ENCODE measurements at places on chromosomes 3 and 15.
A peak's percentile ranks its signal among the peaks of the same experiment; 100 is the strongest.

DNA sequence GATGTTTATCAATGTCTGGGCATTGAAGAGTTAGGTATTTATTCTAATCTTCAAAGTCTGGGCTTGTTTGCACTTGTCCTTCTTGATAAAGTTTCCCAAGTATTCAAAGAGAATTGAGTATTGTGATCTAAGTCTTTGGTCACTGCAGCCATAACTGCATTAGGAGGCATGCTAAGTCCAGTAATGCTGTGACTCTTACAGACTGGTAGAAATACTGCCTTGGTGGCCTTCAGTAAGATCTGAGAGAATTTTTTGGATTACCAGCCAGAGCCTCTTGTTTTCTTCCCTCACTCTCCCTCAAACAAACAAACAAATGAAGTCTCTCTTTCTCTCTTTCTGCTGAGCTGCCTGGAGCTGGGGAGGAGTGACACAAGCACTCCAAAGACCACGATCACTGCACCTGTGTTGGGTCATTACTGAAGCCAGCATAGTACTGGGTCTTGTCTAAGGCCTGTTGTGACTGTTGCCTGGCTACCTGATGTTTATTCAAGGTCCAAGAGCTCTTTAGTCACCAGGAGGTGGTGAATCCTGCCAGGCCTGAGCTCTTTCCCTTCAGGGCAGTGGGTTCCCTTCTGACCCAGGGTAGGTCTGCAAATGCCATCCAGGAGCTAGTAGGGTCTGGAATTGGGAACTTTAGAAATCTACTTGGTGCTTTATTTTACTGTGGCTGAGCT, 14.8 kb upstream of the RBP2 start:
- DNase-seq = peak; percentile 97

DNA sequence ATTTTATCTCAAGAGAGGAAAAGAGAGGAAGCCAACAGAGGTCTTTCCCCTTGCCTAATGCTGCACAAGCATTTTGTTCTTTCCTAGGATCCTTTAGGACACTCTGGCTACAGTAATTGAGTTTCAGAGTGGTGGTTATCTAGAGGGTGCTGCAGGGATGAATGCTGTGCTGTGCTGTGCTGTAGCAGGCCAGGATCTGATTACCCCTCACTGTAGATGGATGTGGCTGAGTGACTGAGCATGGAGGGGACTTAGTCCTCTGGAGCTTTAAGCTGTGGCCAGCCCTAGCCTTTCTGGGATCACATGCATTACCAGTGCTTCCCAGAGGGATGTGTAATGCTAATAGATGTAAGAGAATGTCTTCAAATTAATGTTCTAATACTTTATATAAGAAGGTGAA, 94.8 kb downstream of the SLC9A9 start:
- no peak for DNase-seq

GRCh38 chr3:190072856-190073255, 47.8 kb downstream of the P3H2 start:
- DNase-seq = no peak

DNA sequence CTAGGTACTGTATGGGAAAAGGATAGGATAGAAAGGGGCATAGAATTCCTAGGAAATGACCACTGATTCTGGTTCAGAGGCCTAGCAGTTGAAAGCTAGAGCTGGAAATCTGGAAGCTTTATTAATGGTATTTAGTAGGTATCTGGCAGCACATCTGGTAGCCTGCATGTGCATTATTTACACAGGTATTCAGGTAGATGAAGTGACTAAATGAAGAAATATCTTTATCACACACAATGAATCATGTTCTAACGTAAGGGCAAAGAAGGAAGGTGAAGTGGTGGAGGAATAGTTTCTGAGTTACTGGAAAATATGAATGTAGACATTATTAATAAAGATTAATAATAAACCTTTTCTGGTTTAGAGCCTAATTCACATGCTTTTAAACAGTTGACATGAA, 119.9 kb downstream of the MBNL1 start:
- no peak for DNase-seq

GRCh38 chr15:85570336-85570735, 189.9 kb downstream of the AKAP13 start:
- DNase-seq = no peak

GRCh38 chr15:47820057-47820746, 102.9 kb downstream of the SEMA6D start:
- peak; percentile 56 for DNase-seq

GRCh38 chr15:35289024-35289617, 204.0 kb upstream of the NANOGP8 start:
- DNase-seq = peak; percentile 65

DNA sequence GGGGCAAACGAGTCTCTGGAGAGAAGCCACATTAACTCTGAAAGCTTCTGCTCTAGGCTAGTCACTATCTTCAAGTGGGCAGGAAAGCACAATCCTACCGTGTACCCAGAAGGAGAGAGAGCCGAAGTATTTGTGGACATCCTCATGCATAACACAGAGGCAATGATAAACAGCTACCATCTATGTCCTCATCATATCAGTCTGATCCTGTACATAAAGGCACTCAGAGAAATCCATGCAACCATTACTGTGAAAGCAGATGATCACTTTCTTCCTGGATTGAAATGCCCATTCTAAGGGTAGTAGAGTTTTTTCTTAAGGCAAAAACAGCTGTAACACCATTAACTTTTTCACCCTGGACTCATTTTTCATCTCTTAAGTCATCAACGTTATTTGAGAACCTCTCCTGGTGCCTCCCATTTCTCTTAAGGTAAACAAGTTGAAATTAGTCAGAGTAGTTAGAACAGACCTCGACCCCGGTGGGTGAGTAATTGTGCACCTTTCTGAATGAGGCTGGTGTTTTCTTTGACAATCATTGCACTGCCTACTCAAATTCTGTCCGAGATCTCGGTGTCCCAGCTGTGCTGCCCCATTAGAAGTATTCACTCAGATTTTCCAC, 327.4 kb downstream of the SHQ1 start:
- DNase-seq = peak; percentile 2

DNA sequence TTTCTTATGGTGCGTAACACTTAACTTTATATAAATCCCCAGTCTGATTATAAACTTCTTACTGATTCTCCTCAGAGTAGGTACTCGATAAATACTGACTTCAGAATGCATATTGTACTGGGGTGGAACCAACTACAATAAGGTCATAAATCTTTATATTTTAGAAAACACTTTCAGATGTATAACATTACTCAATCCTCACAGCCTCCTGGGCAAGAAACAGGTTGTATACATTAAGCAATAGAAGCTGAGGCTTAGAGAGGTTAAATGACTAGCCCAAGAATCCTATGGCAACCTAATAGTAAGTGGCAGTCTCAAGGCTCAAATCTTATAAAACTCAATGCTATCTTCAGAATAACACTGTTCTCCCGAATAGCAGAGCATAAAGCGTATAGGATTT, 9.1 kb downstream of the VPS13C start:
- no peak for DNase-seq

GRCh38 chr3:33807191-33807590, 8.8 kb downstream of the PDCD6IP start:
- DNase-seq = peak; percentile 9

DNA sequence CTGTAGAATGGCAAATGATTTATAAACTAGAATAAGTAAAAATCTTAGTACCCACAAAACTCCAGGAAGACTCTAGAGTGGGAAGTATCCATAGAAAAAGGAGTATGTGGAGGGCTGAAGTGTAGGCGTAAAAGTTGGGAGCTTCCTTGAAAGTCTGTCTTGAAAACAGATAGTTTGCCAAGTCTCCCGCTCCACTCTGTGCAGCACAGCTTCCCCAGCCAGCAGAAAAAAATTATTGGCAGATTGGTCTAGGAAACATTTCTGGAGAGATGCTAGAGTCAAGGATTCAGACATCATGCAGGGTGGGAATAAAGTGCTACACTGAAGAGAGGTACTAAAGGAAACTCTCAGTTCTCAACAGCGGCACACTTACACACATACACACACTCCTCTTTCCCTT, 53.4 kb upstream of the CD200R1L start:
- no peak for DNase-seq

DNA sequence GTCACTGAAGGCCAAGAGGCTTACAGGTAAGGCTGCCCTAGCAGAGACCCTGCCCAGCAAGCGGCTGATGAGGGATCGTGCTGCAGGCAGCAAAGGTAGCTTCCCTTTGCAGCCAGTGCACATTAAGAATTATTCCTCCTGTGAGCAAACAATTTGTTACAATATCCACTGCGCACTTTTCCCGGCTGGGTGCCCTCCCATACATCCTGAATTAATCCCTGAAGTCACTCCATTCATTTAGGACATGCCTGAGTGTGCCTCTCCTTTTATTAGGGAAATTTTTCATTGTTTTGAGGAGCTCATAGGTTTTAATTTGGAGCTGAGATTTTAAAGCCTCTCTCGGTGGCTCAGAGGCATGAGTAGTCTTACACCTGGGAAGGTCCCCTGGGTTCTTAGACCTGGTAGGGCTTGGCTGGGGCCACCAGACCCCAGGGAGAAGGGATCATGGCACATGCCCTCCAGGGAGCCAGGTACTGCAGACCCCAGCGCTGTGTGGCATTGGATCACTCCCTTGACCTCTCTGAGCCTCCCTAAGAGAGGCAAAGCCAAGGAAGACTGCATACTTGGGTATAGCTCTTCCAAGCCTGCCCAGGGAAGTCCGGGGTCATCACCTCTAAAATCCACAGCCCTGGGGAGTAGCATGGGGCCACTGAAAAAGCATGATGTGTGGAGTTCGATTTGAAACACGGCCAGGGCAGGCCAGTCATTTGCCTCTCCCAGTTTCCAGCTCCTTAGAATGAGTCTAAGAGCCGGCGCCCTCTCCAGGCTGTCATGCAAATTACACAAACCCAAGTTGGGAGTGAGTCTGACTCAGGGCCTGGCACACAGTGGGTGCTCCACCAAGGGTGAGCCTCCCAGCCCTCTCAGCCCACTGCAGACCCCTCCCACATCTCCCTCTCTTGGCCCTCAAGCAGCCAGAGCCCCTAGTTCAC, 151.9 kb upstream of the LINGO1 start:
- DNase-seq = peak; percentile 50

- no peak for DNase-seq
Measured at GRCh38 chr3:62119139-62119538, 254.2 kb downstream of the FEZF2 start.

DNA sequence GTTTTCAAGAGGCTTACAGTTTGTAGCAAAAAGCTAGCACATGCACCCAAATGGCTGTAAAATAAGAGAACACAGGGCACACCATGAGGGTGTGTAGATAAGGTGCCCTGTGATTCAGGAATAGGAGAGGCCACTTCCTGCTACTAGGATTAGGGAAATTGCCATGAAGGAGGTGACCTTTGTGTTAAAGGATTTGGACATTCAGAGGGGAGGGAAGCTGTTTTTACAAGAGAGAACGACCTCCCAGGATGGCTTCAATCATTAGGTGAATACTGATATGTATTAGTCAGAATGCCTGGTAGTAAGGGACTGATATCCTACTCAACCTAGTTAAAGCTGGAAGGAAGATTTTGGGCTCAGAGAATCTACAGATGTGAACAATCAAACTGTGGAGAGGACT, 35.7 kb upstream of the ABHD17C start:
- peak; percentile 7 for DNase-seq

- no peak for DNase-seq
Measured at GRCh38 chr3:66326340-66326739, 105.5 kb downstream of the SLC25A26 start.

Data from DMS53 (cell line).